ENCODE measurements at places on chromosomes 1 and 21.

GRCh38 chr1:182170891-182171461, 109.5 kb upstream of the ZNF648 start:
- DNase-seq: no peak

GRCh38 chr1:26029864-26030481, 8.4 kb downstream of the EXTL1 start:
- no peak for DNase-seq

DNA sequence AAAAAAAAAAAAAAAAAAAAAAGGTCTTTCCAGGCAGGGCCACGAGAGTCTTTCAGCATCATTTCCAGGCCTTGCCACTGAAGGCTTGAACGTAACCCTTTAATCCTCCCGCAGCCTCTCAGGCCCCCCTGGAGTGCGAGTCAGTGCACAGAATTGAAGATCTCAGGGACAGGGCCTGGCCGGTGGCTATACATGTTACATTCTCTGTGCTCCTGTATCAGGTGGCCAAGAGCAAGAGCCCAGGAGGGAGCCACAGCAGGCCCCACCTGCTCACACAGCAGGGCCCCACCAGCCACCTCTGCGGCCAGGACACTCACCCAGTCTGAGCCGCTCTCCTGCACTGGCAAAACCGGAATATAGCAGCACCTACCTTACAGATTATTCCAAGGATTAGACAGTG, 34.1 kb upstream of the SLC25A33 start:
- DNase-seq: no peak

DNA sequence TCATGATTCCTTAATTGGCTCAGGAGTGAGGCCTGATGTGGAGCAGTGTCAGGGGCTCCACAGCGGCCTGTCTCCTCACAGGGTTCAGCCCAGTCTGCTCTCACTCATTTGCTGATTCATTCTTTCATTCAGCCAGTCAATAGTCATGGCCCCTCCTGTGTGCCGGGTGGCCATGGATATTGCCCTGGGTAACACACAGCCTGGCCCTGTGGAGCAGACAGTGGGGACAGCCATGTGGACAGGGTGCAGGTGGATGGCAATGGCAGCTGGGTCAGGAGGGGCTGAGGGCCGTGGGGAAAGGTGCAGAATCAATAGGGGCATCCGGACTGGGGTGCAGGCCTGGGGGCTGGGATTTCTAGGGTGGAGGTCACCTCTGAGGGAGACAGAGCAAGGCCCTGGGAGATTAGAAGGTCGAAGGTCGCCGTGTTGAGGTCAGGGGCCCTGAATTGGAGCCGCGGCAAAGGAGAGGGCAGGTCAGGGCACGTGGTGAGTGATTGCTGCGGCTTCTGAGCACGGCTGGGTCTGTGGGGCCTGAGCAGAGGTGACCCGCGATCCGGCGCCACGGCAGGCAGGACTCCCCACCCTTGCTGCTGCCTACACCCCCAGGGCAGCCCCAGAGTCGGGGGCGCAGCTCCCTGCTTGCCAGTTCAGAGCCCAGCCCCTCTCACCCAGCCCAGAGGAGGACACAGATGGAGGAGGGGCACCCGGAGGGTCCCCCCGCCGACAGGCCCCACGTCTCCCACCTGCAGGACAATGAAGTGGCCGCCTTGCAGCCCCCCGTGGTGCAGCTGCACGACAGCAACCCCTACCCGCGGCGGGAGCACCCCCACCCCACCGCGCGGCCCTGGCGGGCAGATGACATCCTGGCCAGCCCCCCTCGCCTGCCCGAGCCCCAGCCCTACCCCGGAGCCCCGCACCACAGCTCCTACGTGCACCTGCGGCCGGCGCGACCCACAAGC, 33.4 kb downstream of the SLC19A1 start:
- DNase-seq: no peak

DNA sequence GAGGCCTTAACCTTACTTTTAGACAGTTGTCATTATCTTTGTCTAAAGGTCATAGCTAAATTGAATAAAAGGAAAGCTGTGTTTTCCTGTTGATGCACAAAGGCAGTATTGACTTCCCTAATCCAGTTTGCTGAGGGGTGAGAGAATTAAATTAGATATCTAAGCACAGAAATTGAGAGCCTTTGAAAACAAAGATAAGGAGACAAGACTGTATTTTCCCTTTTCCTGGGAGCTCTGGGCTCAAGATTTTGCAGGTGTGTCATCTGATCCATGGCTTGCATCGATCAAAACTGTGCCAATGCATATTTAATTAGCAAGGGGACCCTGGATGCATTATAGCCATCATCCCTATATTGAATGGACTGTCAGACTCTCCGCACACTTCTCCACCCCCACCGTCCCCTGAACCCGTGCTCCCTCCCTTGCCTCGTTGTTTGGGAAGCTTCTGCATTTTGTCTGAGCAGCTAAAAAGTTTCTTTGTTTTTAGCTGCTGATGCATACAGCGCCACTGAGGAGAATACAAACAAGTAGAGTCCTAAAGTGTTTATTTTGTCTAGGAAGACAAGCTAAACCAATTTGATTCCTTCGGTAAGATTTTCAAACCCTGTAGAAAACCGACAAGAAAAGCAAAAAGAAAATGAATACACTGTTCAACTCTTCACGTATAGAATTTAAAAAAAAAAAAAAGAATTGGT, 186.3 kb downstream of the NFIA start:
- no peak for DNase-seq

DNA sequence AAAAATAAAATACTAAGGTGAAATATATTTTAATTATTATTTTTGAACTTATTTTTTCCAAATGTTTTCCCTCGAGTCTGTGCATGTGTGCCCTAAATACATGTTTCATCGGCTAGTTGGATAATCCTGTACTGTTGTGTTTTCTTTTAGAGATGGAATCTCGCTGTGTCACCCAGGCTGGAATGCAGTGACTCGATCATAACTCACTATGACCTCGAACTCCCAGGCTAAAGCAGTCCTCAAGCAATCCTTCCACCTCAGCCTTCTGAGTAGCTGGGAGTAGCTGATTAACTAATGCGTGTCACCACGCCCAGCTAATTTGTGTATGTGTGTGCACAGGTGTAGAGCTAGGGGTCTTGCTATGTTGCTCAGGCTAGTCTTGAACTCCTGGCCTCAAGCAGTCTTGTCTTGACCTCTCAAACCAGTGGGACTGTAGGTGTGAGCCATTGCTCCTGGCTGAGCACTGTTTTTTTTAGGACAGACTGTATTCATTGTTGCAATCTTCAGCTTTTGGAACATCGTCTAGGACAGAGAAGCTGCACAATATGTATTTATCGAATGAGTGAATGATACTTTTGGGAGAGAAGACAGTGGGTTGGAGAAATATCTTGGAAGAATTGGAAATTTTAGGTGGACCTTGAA, 4.8 kb upstream of the TMCO1 start:
- no peak for DNase-seq

- DNase-seq: no peak
Observed at GRCh38 chr21:14993115-14993514, 71.7 kb downstream of the NRIP1 start.

DNA sequence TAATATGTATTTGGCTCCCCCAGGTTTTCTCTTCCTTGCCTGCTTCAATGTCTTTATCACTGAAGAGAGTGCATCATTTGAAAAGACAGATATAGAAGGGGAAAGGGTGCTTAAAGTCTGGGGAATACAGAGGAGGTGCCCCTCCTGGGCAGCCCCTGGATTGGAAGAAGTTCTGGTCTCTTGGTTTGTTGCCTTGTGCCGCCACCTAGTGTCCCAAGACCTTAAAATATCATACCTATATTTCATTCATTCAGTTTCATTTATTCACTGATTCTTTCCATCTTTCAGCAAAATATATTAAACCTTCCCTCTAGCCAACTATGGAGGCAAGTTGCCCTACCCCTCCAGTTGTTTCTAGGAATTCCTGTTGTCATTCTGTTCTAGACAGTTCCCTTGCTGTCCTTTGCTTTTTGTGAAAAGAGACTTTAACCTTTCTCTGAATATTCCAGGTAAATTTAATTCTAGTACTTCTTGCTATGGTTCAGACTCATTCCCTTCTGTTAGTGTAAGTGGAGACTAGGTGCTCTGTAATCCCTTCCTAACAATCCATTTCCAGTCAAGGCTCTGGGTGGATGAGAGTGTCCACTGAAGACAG, 56.1 kb downstream of the MEF2D start:
- DNase-seq: no peak

- no peak for DNase-seq
Observed at GRCh38 chr21:36923270-36923669, 43.2 kb downstream of the HLCS start.

- no peak for DNase-seq
Observed at GRCh38 chr1:30670240-30671060, 52.9 kb downstream of the MATN1 start.

- DNase-seq: peak; percentile 91
Observed at GRCh38 chr1:36463803-36464604, at the start of gene MRPS15. Gene MRPS15 (minus strand): TSS chr1:36464384. CDS start chr1:36464275, 109 bp downstream.

DNA sequence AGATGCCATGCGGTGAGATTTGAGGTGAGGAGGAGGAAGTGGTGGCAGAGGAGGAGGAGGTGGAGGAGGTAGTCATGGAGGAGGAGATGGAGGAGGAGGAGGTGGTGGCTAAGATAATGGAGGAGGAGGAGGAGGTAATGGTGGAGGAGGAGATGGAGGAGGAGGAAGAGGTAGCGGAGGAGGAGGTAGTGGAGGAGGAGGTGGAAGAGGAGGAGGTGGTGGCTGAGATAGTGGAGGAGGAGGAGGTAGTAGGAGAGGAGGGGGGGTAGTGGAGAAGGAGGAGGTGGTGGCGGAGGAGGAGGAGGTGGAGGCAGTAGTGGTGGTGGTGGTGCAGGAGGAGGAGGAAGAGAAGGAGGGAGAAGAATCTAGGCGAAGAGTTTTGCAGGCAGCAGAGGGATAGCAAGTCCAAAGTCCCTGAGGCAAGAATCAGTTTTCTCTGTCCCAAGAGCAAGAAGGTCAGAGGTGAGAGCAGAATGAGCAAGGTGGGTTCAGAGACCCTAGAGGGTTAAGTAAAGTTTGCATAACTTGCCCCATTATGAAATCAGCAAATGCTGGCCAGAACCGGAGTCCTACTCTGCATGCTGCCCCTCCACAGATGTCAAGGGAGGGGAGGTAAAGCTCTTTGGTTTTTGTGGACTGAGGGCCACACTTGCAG, 38.9 kb upstream of the GNPAT start:
- no peak for DNase-seq

- DNase-seq: peak; percentile 11
Observed at GRCh38 chr1:31587720-31588423, 11.6 kb downstream of the TINAGL1 start.

DNA sequence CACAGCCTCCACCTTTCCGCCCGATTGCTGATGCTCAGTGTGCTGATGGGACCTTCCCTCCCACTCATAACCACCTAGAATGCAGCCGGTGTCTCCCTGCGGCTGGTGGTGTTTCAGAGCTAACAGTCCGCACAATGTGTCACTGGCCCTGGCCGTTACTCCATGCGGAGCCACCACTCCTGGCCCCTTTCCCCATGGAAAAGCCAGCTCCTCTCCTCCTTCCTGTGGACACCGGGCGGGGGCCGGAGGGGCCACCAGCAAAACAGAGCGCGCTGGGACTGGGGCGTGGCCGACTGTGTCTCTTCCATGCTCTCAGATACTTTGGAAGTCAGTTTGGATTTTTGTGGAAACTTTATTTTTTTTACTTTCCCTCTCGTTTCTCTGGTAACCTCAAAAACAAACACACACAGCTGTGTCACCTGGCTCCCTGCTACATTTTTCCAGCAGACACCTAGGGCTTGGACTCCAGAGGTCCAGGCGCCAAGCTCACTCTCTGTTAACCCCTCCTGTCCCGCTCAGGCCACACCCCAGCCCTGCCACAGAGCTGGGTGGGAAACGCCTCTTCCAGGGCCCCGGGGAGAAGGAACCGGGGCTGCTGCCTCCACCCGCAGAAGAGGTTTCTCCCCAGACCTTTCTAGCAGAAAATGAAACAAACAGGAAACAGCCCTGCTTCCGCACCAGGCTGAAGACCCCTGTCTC, 32.5 kb upstream of the COL6A2 start:
- no peak for DNase-seq

Data from activated T-helper 9 cell treated with anti-CD3 and anti-CD28 coated beads, Interleukin-2, amount 50 U/mL, for 16 hours (primary cell).